ENCODE measurements at places on chromosomes 16 and 17.

- no peak for DNase-seq
These were observed 3.5 kb upstream of the RNF43 start for GRCh38 chr17:58420827-58421226.

DNA sequence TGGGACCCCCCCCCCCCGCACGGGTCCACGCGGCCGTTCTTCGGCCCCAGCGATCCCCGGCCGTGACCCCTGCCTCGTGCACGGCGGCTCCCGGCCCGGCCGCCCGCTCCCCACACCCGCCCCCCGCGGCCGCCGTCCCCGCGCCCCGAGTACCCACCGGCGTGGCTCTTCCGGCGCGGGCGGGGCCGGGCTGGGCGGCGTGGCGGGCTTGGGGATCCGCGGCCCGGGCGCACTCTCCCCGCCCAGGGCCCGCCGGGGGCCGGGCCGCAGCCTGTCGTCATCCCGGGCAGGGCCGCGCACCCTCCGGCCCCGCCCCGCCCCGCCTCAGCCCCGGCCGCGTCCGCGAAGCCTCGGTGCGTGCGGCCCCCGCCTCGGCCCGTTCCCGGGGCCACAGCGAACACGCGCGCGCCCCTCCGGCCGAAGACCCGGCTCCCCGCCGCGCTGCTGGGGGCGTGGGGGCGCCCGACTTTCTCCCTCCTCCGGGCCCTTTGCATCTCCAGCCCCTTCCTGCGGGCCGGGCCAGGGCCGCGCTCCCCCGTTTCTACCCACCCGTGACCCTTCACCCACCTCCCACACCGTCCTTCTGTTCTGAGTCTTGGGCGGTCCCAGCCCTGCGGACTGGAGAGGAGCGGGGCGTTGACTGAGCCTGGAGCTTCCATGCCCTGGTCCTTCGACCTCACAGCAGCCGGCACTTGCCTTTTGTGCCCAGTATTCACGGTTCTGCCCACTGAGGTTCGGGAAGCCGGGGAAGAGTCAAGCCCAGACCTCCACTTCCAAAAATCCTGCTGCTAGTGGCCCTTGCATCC is 840 bp downstream of the MYO1C start:
- DNase-seq: peak; percentile 70

DNA sequence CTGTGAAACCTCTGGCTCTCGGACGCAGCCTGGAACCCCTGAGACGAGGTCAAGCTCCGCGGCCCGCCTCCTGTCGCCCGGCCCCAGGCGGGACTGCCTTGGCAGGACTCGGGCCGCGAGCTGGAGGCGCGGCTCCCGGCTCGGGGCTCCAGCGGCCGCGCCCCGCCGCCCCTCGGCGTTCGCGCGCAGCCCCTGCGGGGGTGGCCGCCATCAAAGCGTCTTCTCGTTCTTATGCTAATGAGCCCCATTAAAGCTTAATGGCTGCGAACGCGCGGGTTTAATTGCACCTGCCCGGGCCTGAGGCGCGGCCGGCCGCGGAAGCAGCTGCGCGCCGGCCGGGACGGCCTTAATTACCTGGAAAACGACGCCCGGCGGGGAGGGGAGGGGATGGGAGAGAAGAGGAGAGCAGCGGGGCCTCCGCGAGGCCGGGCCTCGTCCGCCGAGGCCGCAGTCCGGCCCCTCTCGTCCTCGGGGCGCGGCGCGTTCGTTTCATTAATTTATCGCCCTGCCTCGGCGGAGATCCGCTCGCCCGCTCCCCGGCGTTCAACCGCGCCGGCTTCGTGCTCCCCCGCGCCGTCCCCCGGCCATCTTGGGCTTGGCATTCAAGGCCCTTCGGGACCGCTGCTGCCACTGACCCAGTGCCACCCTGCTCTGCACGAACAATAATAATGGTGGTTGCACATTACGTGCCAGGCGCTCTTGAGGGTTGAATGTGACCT is 19.2 kb downstream of the RAI1 start:
- no peak for DNase-seq

GRCh38 chr17:59702304-59702703 is 4.9 kb downstream of the PTRH2 start:
- DNase-seq: no peak

DNA sequence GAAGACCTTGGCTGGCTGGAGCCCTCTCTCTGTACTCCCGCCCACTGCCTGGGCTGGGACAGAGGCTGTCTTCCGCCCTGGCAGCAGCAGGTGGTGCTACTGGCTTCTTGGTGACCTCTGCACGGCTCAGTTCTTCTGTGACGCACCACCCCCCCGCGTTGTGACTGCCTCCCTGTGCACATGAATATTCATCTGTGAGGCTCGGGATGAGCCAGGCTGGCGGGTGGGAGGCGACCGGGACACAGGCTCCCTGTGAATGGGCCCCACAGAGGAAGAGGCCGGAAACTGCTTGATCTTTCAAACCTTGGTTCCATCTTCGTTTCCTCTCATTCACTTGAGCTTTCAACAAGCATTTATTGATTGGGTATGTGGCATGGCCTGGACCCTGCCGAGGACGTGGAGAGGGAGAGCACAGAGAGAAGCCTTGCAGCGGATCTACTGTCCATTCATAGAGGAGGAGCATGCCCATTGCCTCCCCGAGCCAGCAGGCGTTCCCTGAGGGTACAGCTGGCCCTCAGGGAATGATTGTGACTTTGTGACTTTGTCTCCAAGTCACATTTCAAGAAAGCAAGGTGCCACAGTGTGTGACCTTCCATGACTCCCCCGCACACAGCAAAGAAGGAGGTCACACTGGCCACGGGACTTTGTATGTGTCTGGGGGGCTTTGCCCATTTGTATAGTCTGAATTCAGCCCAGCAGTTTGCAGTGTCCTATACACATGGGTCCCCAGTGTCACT is 45.0 kb downstream of the B9D1 start:
- no peak for DNase-seq

DNA sequence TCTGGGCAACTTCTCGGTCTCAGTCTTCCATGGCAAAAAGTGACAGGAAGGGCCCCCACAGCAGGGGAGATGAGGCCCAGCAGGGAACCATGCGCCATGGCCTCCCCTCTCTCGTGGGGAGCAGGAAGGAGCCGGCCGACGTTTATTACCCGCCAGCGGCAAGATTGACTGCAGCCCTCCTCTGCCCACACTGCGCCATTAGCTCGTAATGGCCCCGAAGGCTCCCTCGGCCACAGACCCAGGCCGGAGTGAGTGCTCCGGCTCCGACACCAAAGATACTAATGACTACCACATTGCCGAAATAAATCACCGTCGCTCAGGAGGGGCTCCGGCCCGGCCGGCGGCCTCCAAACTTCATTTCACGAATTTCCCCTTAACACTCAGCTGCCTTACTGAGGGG is 226.9 kb downstream of the C16orf78 start:
- no peak for DNase-seq

DNA sequence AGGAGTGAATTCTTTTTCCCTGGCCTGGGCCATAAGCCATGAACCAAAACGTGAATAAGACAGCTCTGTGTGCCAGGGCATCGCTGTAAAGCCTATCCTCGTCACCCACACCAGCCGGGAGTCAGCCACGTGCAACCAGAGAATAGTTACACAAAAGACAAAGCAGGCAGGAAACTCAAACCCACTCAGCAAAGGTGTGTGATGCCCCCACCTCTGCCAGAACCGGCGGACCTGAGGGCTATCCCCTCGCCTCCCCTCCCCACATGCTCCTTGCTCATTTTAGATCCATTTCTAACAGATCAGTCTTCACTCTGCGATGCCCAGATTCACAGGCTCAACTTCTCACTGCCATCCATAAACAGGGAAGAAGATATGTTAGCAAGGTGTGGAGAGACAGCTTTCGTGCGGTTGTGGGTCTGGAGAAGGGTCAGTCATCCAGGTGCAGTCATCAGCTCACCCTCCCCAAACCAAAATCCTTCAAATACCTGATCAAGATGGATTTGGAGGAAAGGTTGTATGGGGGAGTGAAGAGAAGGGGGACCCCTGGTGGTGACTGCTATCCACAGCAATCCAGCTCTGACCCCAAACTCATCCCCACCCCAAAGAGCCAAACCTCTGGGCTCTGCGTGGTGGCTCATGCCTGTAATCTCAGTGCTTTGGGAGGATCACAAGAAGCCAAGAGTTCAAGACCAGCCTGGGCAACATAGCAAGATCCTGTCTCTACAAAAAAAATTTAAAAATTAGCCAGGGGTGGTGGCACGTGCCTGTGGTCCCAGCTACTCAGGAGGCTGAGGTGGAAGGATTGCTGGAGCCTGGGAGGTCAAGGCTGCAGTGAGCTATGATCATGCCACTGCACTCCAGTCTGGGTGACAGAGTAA is 219.2 kb downstream of the C16orf78 start:
- DNase-seq: peak; percentile 53

GRCh38 chr17:14616528-14616927 is 315.6 kb downstream of the HS3ST3B1 start:
- DNase-seq: no peak

DNA sequence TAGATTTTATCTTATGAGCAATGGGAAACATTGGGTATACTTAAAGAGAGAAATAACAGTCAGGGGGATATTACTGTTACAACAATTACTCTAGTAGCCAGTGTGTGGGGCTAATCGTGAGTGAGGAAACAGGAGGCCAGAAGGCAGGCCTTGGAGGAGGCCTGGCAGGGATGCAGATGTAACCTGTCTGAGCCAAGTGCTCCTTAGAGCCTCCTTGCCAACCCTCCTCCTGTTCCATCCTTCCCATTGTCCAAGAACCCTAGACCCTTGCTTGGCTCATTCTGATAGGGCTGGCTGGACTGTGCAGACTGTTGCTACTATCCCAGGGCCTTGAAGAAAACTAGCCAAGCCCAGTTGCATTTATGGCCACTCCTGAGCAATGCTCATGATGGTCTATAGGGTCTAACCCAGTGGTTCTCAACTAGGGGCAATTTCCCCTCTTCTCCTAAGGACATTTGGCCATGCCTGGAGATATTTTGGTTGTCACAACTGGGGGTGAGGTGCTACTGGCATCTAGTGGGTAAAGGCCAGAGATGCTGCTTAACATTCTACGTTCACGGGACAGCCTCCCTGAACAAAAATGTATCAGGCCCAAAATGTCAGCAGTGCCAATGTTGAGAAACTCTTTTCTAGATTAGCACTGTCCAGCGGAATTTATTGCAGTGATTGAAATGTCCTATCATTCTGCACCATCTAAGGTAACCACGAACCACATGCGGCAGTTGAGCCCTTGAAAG is 24.4 kb upstream of the WSCD1 start:
- DNase-seq: no peak

GRCh38 chr17:56678249-56679114 is 85.0 kb downstream of the NOG start:
- peak; percentile 16 for DNase-seq

DNA sequence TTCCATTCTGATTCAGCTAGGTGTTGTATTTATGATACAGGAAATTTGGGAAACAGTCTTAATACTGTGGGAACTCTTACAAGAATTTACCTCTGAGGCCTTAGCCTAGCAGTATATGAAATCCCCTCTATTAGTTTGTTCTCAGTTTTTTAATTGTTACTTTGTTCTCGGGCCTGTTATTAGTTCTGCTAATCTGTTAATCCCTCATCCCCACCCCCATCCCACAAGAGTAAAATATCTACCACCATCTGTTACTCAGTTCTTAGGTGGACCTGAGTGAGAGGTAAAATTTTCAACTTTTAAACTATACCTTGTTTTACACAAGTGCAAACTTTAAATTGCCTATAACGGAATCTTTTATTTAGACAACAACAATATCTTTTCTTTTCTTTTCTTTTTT is 47.0 kb downstream of the RHOT1 start:
- DNase-seq: no peak

DNA sequence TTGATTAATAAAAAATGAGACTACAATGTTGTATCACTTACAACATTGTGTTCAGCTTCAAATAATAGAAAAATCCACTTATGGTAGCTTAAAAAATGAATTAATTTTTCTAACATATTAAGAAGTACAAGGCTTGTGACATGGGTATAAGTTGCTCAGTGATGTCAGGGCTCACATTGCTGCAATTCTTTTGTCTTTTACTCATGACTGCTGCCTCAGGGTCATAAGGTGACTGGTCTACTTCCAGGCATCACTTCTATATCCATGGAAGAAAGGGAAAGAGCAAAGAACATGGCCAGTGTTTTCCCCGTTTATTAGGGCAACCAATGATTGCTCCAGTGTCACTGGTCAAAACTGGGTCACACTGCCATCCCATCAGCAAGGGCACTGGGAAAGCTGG is 295.3 kb downstream of the MAP2K4 start:
- DNase-seq: no peak

GRCh38 chr17:64687961-64688360 is 25.9 kb upstream of the SMURF2 start:
- no peak for DNase-seq

- DNase-seq: no peak
These were observed 7.1 kb downstream of the ALKBH5 start for GRCh38 chr17:18190628-18191235.

GRCh38 chr16:88526008-88526905 is 43.9 kb upstream of the ZC3H18 start:
- no peak for DNase-seq

- no peak for DNase-seq
These were observed 109.5 kb downstream of the CDH11 start for GRCh38 chr16:65012357-65012756.

- peak; percentile 65 for DNase-seq
These were observed 875 bp downstream of the PRKCB start for GRCh38 chr16:23836404-23837311.

- DNase-seq: no peak
These were observed 266.4 kb downstream of the HAPSTR1 start for GRCh38 chr16:9357829-9358228.

DNA sequence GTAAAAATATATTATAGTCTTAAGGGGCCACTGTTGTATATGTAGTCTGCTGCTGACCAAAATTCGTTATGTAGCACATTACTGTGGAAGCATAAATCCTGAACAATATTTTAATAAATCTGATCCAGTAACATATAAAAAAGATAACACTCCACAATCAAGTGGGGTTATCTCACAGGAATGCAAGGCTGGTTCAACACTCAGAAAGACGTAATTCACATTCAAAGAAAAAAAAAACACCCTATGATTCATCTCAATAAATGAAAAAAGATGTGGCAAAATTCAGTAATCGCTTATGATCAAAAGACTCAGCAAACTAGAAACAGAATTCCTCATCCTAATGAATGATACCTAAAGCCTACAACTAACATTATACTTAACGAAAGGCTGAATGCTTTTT is 47.8 kb downstream of the CREBBP start:
- DNase-seq: no peak

DNA sequence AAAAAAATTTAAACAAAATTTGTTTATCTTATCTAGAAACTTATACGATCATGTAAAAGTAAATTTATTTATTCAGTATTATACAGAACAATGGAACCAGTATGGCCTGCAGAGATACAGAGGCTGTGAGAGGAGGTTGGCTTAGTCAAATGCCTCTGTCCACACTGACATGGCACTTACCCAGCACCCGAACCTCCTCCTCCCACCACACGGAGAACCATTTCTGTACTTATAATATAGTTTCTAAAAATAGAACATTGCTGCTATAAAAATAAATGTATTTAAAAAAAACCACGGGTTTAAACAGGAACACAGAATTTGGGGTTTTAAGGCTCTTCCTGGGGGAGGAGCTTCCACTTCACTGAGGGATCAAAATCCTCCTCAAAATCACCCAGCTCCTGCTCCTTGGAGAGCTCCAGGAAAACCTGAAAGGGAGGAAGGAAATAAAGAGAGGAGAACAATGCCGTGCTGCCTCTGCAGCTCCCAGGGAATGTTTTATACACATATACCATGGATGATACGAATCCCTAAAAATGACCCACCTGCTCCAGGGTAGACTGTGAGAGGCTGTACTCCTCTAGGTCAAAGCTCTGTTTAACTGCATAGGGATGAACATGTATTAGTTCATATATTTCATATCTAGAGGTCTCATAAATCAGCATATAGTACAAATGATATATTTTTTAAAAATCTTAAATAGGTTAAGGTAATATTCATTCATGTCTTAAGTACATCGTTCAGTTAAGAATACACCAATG is 87.3 kb downstream of the ABCA8 start:
- no peak for DNase-seq

Data from stimulated activated CD4-positive, alpha-beta T cell treated with anti-CD3 and anti-CD28 coated beads, Interleukin-15, amount 100 ng/mL, for 24 hours (primary cell).